Esophagus squamous epithelium (tissue), 5 donors: ENCODE measurements at places on chromosomes 1 and 21.

GRCh38 chr1:30768830-30769718 lies 11.5 kb upstream of the LAPTM5 start:
- no peak overlapping the region for H3K4me3 ChIP-seq
- H3K27me3 ChIP-seq, result no peaks in the 10 kb centered on the region
- no peak overlapping the region for H3K27ac ChIP-seq
- DNase-seq, result no peak

DNA sequence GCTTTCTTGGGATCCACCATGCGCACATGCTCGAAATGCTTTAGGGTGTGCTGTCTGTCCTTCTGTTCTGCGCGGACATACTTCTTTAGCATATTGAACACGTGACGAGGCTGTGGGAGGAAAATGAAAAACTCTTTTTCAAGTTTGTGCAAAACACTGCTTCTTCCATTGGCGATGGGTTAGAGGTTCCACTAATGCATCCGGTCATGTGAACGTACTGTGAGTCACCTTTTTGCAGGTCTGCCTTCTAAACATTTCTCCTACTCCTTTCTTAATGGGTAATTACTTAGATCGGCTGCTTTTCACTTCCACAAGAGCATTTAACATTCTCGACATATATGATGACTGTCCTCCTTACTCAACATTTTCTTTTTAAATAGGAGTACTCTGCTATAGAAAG lies 214.9 kb downstream of the APP start:
- H3K4me1 ChIP-seq, result no peaks in the 10 kb centered on the region
- no peak overlapping the region for H3K4me3 ChIP-seq
- H3K27me3 ChIP-seq, result no peaks in the 10 kb centered on the region
- H3K36me3 ChIP-seq, result no peaks in the 10 kb centered on the region
- H3K27ac ChIP-seq, result no peak overlapping the region
- no peak for DNase-seq

- no peaks in the 10 kb centered on the region for H3K27me3 ChIP-seq
- no peak overlapping the region for H3K4me3 ChIP-seq
- peaks cover 37% of the 10 kb centered on the region for H3K36me3 ChIP-seq
- H3K27ac ChIP-seq, result no peak overlapping the region
- H3K4me1 ChIP-seq, result no peaks in the 10 kb centered on the region
Measured at GRCh38 chr1:235448616-235449015, 55.6 kb downstream of the B3GALNT2 start.

DNA sequence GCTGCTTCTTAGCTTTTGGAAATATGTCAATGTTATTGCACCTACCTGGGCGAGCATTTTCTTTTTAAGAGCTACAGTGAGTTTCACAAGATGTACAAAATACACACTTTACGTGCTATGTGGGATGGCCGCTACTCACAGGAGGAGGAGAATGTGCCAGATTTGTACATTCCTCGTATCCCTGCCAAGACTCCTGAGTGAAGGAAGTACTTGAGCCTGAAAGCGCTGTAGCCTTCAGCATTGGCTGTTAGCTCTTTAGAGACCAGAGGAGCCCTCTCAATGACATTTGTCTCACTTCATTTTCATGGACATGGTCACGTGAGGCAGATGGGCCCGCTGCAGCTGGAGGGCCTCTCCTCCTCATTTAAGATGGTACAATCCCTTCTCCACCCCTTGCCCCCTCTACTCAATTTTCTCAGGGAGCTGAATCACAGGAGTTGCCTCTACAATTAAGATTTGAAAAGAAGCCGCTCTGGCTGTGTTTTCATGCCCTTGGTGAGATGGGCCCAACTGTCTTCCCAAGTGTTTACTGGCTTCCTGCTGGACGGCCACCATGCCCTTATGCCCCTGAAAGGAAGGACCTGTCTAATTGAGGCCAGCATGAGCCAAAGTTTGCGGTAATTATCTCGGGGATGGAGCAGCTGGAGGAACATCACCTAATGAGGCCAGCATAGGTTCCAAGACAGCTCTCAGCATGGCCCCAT lies 442.6 kb downstream of the PRDM2 start:
- no peaks in the 10 kb centered on the region for H3K27me3 ChIP-seq
- peaks cover 31% of the 10 kb centered on the region for H3K4me1 ChIP-seq
- H3K36me3 ChIP-seq, result no peaks in the 10 kb centered on the region
- no peak for DNase-seq
- no peak overlapping the region for H3K4me3 ChIP-seq

DNA sequence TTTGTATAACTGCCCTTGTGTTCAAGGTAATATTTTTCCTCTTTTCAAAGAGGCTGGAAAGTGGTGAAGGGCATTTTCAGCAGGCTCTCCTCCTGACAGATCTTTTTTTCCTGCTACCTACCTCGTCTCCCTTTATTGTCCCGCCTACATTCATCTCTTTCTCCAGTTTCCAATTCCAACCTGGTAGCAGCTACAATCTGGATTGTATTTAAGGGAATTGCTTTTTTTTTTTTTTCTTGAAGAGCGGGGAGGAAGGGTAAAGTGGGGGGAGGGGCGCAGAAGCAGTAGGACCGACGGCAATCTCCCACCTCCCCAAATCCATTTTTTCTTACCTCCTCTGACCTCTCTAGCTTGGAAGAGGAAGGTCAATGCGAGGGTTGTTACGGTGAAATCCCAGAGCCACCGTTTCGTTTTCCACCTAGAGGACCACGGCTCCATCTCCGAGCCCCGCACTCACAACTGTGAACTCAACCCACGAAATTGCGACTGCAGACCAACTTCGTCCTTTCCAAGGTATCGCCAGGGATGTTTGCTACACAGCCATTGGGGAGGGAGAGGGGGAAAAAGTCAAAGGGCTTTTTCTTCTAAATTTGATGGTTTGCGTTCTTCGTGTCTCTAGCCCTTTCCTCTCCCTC lies 464 bp downstream of the COL11A1 start:
- H3K4me3 ChIP-seq, result peak overlapping the region; percentile 31
- H3K36me3 ChIP-seq, result no peaks in the 10 kb centered on the region
- peaks cover 25% of the 10 kb centered on the region for H3K4me1 ChIP-seq
- DNase-seq, result no peak
- H3K27me3 ChIP-seq, result peaks cover 25% of the 10 kb centered on the region
- no peak overlapping the region for H3K27ac ChIP-seq

DNA sequence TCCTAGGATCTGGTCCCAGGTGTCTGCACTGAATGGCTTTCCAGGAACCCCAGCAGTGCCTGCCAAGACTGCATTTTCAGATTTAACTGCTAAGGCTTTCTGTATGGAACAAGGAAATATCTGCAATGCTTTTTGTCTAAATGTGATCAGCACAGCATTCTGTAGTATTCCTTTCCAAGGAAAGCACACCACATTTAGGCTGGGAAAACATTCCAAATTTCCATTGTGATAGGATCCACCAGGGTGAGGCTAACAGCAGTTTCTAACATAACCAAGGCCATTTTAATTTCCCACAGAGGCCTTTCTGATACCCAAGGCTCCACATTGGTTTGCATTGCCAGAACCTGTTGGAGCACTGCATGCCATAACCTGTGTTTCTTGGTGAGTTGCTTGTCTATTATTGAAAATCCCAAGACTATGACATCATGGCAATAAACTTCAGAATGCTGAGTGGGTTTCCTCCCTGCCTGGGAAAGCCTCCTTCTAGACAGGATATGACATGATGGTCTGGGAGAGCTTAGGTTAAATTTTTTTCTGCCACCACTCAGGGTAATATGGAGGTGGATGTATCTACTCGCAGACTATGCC lies 23.3 kb upstream of the PTGFRN start:
- no peaks in the 10 kb centered on the region for H3K4me1 ChIP-seq
- no peak overlapping the region for H3K4me3 ChIP-seq
- peak overlapping the region; percentile 47 for H3K27ac ChIP-seq
- H3K36me3 ChIP-seq, result no peaks in the 10 kb centered on the region

- DNase-seq, result no peak
- H3K27me3 ChIP-seq, result peaks cover 35% of the 10 kb centered on the region
- H3K4me1 ChIP-seq, result no peaks in the 10 kb centered on the region
- H3K4me3 ChIP-seq, result no peak overlapping the region
- no peak overlapping the region for H3K27ac ChIP-seq
Measured at GRCh38 chr21:44415073-44416025, 40.0 kb upstream of the LRRC3 start.

GRCh38 chr21:36039861-36040260 lies 20.5 kb downstream of the SETD4 start:
- H3K4me1 ChIP-seq, result no peaks in the 10 kb centered on the region
- H3K27ac ChIP-seq, result peak overlapping the region; percentile 34
- H3K4me3 ChIP-seq, result no peak overlapping the region
- H3K27me3 ChIP-seq, result no peaks in the 10 kb centered on the region

GRCh38 chr1:22741118-22741517 lies 30.5 kb downstream of the EPHB2 start:
- no peak for DNase-seq
- H3K4me1 ChIP-seq, result no peaks in the 10 kb centered on the region
- no peaks in the 10 kb centered on the region for H3K36me3 ChIP-seq
- no peak overlapping the region for H3K27ac ChIP-seq
- H3K27me3 ChIP-seq, result no peaks in the 10 kb centered on the region
- no peak overlapping the region for H3K4me3 ChIP-seq

DNA sequence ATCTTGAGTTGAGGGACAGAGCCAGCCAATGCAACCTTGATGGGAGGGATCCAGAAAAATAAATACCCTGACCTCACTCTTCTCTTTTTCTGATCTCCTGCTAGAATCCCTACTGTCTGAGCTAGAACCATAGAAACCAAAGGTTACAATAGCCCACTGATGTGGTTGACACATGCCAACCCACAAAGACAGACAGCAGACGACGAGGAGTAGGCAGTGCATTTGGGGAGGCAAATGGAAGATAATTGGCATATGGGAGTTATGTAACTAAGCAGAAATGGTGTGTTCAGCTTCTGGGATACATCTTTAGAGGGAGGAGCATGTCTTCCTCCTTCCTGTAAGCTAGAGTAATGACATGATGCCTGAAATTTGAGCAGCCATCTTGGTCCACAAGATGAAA lies 171.7 kb upstream of the FGGY start:
- H3K4me1 ChIP-seq, result no peaks in the 10 kb centered on the region
- no peak for DNase-seq
- no peaks in the 10 kb centered on the region for H3K27me3 ChIP-seq
- H3K36me3 ChIP-seq, result no peaks in the 10 kb centered on the region

- H3K27ac ChIP-seq, result no peak overlapping the region
- H3K36me3 ChIP-seq, result peaks cover 51% of the 10 kb centered on the region
- no peaks in the 10 kb centered on the region for H3K27me3 ChIP-seq
- H3K4me1 ChIP-seq, result peaks cover 27% of the 10 kb centered on the region
- no peak overlapping the region for H3K4me3 ChIP-seq
- no peak for DNase-seq
Measured at GRCh38 chr1:16971341-16972188, 8.9 kb downstream of the MFAP2 start.

DNA sequence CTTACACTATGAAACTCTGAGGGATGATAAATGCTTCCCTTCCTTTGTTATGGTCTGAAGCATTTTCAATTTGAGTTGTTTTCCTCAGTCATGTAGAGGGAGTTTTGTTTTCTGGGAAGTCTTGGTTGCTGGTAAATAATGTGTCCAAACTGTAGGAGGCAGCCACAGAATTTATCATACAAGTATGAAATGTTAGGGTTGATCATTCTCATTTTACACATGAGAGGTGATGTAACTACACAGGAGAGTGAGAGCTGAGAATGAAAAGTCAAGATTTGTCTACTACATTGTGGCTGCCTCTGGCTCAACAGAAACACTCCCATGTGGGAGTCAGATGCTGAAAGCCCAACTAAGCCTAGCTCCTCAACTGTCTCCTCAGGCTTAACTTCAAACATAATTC lies 182.5 kb upstream of the SGIP1 start:
- H3K36me3 ChIP-seq, result no peaks in the 10 kb centered on the region
- no peak overlapping the region for H3K4me3 ChIP-seq
- no peak for DNase-seq

DNA sequence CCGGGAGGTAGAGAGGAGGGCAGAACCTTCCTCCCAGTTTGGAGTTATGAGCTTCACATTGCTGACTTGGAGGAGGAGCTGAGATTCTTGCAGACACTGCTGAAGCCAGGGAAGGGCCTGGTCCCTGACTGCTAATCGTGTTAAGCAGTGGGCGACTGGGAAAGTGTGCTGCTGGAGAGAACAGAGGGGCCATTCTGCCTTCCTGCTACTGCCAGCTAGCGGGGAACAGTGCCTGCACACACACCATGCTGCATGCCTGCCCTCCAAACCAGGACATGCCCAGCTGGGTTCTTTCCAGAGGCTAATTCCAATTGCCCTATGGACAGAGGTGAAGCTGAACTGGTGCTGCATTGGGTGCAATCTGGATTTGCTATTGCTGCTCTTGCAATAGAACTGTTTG lies 281.4 kb downstream of the AJAP1 start:
- peaks cover 2% of the 10 kb centered on the region for H3K27me3 ChIP-seq
- no peaks in the 10 kb centered on the region for H3K4me1 ChIP-seq
- no peak overlapping the region for H3K27ac ChIP-seq
- H3K36me3 ChIP-seq, result no peaks in the 10 kb centered on the region

DNA sequence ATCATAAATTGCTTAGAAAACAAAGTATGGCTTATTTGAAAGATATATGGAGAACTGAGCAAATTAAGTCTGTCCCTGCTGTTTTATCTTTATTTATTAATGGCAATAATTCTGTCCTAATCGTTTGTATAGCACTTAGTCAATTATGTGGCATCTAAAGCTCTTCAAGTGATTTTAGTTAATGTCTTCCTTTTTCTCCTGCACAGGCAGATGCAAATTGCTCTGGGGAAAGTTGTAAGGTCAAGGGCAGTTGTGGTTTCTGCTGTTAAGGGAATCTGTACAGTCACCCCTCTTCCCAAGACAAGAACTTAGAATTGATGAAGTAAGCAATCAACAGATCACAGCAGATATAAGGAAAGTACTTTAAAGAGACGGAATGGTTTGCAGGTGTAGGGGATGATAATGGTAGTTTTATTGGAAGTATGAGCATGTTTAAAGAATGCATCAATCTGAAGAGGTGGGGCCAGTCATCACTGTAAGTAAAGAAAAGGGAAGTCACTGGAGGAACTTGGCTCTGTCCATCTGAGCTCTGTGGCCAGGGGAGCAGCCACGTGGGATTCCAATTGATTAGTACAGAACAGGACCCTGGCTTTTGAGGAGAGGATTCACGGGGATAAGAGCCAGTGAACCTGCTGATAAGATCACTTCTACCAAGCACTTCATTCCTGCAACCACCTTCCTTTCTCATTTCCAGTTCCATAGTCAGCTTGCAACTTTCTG lies 116.0 kb upstream of the KCNJ6 start:
- no peaks in the 10 kb centered on the region for H3K27me3 ChIP-seq
- H3K4me3 ChIP-seq, result no peak overlapping the region
- no peak overlapping the region for H3K27ac ChIP-seq
- no peak for DNase-seq
- no peaks in the 10 kb centered on the region for H3K36me3 ChIP-seq

GRCh38 chr1:109466452-109467300 lies at the start of gene SYPL2:
TSS of gene SYPL2 (plus strand) at chr1:109466546. CDS start at chr1:109466844, 298 bp downstream.
- peak within 1 kb of the TSS; percentile 67 for H3K4me3 ChIP-seq
- H3K36me3 ChIP-seq, result no peaks in the 10 kb centered on the region
- peak within 1 kb of the TSS; percentile 76 for H3K27ac ChIP-seq
- H3K4me1 ChIP-seq, result peaks cover 9% of the 10 kb centered on the region

- H3K4me1 ChIP-seq, result peaks cover 23% of the 10 kb centered on the region
- peaks cover 27% of the 10 kb centered on the region for H3K27me3 ChIP-seq
- peaks cover 5% of the 10 kb centered on the region for H3K36me3 ChIP-seq
- H3K27ac ChIP-seq, result peak overlapping the region; percentile 15
Measured at GRCh38 chr1:53066488-53066887, 4.5 kb downstream of the PODN start.
